ENCODE measurements at places on chromosomes 7 and 10.

DNA sequence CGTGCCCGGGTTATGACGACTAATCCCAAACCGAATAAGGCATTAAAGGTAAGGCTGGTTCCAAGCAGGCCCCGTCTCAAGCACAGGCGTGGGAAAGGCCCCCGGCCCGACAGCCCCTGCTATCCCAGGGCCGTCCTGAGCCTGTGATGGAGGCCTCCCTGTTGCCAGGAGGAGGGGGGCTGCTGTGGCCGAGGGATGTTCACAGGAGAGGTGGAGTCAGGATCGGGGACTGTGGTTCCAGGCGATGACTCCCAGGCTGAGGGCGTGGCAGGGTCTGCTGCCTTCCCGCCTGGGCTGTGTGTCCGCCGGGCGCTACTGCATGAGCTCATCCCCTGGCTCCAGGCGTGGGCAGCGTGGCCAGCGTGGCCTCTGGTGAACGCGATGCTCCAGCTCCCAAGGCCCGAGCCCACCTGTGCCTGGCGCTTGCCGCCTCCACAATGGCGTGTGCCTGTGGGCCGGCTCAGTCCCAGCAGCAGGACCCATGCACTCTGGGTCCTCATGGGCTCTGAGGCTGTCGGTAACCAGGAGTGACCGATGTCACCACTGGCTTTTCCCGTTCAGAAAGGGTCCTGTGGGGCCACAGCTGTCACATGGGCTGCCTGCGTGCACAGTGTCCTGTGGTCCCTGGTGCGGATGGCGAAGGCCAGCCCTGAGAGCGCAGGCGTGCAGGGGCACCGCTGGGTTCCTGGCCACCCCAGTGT lies 8.8 kb downstream of the MAFK start:
- no peak for DNase-seq

DNA sequence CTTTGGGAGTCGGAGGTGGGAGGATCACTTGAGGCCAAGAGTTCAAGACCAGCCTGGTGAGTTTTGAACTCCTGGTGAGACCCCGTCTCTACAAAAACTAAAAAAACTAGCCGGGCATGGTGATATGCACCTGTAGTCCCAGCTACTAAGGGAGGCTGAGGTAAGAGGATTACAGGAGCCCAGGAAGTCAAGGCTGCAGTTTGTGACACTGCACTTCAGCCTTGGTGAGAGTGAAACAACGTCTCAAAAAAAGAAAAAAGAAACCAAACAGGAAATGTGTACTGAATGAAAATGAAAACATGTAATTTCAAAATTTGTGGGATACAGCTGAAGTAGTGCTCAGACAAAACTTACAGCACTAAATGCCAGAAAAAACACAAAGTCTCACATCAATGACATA lies 7.6 kb downstream of the ARHGAP12 start:
- DNase-seq: no peak

DNA sequence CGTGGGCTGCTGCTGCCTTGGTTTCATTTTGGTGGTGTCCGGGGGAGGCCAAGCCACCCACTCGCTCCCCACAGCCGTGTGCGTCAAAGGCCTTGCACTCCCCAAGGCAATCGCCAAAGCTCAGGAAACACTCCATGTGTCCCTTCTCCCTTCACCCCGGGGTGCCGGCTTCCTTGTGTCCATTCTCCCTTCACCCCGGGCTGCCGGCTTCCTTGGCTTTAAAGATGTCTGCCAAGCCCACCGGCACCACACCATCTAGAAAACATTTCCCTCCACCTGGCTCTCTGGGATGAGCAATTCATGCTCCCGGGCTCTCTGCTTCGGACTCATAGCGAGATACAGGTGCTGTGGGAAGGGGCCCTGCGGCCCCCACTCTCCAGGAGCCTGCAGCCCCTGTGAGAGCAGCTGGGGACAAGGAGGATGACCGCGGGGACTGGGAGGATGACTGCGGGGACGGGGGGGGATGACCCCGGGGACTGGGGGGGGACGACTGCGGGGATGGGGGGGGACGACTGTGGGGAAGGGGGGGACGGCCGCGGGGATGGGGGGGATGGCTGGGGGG lies 322.1 kb downstream of the DNAJB6 start:
- no peak for DNase-seq

DNA sequence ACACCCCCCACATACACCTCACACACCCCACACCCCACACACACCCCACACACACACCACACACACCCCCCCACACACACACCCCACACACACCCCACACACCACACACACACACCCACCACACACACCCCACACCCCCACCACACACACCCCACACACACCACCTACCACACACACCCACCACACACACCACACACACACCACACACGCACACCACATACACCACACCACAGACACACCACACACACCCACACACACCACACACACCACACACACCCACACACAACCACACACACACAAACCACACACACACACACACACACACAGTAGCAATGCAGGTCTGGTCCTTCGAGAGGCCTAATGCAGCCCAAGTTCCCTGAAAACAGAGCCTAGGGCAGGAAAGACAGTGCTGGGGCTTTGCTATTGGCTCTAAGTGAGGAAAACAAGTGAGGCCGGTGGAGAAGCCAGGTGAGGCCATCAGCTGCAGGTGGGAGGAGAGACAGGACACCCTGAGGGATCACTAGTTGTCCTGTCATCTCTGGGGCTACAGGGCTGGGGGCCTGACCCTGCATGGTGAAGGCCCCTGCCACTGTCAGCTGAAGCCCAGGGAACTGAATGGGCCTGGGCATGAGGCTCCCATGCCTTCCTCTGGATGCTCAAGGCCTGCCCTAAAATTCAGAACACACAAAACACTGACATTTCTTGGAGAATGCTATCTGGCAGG lies 92.6 kb downstream of the CYTH3 start:
- DNase-seq: no peak

- DNase-seq: no peak
These were observed 123.7 kb upstream of the FAM20C start for GRCh38 chr7:68629-69028.

DNA sequence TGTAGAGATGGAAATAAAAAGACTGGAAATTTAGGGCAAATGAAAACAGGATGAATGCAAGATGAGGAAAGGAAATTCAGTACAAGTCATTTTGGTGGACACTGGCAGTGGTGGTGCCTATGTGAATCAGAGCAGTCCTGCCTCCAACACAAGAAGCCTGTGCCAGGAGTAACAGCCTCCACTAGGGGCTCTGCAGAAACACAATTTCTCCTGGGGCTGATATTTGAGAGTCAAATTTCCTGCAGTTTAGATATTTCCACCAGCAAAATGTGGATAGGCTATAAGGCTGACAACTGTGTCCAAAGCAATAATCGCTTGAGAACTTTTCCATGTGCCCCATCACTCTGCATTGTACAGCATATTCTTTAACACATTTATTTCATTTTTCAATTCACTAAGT lies 4.7 kb upstream of the PLXDC2 start:
- no peak for DNase-seq

- DNase-seq: no peak
These were observed 132.6 kb downstream of the USP6NL start for GRCh38 chr10:11478807-11479206.

GRCh38 chr7:143005632-143006260 lies 21.2 kb downstream of the OR9A2 start:
- no peak for DNase-seq

GRCh38 chr7:157019718-157020451 lies 9.4 kb upstream of the MNX1 start:
- DNase-seq: no peak
